Inflammatory macrophage (primary cell): ENCODE measurements at places on chromosomes 12 and 14.

- peak; percentile 86 for DNase-seq
These were observed 375.9 kb downstream of the DAD1 start for GRCh38 chr14:22213120-22213519.

- no peak for DNase-seq
These were observed 875 bp downstream of the IRAK3 start for GRCh38 chr12:66189889-66190288.

DNA sequence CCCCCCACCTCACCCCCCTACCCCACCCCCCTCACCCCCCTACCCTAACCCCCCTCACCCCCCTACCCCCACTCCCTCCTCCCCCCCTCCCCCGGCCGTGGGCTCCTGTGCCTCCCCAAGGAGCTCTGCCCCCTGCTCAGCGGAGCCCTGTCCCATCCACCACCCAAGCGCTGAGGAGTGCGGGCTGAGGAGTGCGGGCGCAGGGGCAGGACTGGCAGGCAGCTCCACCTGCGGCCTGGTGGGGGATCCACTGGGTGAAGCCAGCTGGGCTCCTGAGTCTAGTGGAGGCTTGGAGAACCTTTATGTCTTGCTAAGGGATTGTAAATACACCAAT lies 2.3 kb upstream of the JPH4 start:
- DNase-seq, result no peak

DNA sequence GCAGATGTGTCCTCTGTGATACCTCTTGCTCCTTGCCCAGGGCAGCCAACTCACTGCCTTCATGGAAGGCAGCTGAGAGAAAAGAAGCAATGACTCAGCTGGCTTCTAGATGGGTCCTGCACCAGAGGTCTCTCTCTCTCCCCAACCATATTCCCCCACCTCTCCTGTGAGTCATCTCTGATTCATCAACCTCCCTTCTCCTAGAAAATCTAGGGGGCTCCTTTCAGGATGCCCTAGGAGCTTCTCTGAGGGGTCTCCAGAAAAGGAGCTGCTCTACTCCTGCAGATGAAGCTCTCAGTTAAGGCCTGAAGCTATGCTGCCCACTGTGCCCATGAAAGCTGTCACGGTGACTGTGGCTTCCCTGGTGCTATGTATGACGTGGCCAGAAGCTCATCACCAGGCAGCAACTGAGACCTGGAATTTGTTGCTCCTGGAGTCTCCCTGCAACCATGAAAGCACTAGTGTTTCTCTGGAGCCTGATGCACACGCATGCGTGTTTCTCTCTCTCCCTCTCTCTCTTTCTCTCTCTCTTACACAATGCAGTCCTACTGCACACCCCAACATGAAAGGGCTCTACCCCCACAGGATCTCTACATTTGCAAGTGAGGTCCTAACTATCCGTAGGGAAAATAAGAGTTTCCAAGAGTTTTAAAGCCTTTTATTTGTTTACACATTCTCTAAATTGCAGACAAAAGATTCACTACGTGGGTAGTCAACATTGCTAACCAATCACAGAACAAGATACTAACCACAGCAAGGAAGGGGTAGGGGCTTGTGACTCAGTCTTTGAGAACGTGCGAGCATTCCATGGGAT lies 285.3 kb downstream of the DPF3 start:
- DNase-seq, result no peak

DNA sequence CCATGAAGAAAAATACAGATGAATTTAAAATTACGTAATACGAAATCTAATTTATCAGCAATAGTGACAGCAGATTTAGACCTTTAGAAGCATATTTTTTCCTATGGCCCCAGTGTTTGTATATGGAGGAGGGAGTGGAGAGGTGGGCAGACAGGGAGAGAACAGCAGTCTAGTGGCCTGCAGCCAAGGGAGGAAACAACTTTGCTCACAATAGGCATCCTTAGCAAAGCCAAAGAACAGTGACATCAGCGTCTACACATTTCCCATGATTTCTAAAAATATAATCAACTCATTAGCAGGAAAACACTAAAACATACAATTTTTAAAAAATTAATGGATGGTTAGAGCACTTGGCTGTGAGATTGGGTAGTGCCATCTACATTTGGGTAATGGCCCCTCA lies 622.6 kb upstream of the ATP2B1 start:
- DNase-seq, result no peak

GRCh38 chr14:31024577-31025366 lies 677 bp upstream of the AP4S1 start:
- DNase-seq, result no peak

- no peak for DNase-seq
These were observed 55.6 kb downstream of the NIN start for GRCh38 chr14:50775357-50775756.

DNA sequence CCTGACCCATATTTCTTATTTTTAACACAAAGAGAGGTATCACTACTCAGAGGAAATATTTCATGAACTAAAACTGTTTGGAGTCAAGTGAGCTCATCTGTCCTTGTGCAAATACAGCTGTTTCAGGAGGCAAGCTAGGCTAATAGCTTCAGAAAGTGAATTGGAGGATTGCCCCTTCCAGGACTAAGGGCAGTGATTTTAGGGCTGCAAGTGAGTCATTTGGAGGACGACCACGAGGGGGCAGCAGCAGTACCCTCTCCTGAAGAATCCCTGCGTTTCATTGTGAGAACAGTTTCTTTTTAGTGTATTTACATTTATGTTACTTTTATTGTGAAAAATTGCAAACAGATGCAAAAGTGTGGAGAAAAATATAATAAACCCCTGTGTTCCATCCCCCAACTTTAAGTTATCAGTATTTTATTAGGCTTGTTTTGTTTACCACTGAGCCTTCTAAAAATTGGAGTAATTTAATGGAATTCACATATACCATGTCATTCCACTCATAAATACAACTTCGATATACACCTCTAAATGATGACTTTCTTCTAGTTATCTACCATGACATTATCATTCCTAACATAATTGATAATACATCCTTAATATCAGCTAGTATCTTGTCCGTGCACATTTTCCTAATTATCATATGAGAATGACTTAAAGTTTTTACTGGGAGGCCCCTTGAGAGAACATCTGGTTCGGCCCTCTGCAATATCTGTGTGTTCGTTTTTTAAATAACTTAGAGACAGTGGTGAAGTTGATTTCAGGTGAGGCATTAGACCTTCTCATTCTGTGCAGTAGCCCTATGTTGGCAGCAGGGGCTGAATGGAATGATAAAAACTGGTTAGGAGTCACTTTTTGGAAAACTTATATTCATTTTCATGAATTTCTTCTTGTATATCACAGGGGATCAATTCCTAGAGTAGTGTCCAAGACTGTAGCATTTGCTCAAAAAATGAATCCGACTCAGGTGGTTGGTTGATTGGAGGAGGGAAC lies 13.7 kb downstream of the FOXJ2 start:
- peak; percentile 81 for DNase-seq

DNA sequence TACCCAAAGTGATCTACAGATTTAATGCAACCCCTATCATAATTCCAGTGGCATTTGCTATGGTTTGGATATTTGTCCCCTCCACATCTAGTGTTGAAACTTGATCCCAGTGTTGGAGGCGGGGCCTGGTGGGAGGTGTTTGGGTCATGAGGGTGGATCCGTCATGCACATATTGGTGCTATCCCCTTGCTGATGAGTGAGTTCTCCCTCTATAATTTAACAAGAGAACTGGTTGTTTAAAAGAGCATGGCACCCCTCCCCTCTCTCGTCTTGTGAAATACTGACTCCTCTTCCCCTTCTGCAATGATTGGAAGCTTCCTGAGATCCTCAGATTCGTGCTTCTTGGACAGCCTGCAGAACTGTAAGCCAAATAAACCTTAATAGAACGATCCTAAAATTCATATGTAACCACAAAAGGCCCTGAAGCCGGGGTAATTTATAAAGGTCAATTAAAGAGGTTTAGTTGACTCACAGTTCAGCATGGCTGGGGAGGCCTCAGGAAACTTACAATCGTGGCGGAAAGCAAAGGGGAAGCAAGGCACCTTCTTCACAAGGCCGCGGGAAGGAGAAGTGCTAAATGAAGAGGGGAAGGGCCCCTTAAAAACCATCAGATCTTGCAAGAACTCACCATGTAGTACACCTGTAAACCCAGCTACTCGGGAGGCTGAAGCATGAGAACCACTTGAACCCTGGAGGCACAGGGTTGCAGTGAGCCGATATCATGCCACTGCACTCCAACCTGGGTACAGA lies 41.2 kb downstream of the SLC39A9 start:
- peak; percentile 31 for DNase-seq

DNA sequence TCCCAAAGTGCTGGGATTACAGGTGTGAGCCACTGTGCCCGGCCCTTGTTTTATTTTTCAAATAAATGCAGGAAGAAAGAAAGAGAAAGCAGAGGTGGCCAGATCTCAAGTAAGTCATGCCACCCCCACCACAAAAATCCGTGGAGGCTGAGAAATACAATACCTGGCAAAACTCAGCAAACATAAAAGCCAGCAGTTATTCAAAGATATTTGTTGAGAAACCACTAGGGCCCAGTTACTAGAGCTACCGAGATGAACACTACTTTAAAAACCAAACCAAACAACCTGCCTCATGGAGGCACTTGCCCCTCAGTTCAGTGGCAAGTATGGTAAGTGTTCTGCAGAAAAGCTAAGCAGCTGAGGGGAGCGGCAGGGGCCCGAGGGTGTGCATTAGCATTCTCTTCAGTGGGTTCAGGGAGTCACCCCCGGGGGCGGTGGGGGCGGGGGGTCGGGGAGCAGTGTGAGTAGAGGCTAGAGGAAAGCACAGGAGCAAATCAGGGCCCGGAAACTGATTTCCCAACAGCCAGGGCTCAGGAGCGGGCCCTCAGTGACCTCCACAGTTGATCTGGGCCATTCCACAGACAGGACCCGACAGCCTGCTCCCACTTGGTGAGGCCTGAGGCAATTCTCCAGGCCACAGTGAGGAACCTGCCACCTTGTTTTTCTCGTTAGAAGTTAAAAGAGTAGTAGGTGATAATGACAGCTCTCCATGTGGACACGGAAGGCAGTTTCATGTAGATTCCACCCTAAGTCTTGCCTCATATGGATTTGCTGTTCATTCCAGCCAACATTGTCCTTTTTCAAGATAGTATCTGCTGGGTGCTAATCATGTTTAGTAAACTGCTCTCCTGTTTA lies 8.6 kb downstream of the EVL start:
- peak; percentile 76 for DNase-seq
